Naive thymus-derived CD8-positive, alpha-beta T cell (primary cell): ENCODE measurements at places on chromosomes 1 and 21.

DNA sequence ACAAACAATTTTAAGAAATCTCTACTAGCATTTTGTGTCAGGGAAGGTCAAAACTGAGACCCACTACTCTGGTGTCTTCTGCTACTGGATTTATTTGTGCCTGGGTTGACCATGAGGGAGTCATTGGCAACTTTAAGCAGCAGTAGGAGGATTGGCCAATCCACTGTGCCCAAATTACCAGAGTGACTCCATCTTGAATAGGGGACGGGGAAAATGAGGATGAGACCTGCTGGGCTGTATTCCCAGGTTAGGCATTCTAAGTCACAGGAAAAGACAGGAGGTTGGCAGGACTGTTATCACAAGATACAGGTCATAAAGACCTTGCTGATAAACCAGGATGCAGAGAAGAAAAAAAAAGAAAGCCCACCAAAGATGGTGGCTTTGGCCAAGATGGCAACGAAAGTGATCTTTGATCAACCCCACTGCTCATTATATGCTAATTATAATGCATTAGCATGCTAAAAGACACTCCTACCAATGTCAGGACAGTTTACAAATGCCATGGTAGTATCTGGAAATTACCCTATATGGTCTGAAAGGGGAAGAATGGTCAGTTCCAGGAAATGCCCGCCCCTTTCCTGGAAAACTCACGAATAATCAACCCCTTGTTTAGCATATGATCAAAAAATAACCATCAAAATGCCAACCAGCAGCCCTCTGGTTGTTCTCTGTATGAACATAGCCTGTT, 200.9 kb downstream of the LTN1 start:
- DNase-seq: no peak

DNA sequence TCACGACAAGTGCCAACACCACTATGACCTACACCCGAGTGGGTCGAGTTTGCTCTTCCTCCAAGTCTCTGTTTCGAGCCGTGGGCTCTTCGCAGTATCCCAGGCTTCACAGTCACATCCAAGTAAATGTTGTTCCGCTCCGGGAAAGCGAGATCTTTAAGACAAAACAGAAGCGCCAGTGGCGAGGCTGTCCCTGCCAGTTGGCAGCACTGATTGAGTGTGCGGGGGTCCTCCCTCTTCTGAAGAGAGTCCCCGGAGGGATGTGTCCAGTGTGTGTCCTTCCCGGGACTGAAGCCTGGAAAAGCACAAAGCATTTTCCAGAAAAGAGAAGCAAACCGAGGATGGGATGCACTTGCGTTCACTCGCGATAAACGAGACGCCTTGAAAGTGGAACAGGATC, 158.9 kb downstream of the PRDM16 start:
- no peak for DNase-seq

GRCh38 chr21:15060543-15061175, 4.1 kb downstream of the NRIP1 start:
- DNase-seq: no peak

GRCh38 chr1:39720094-39720999, 18.3 kb upstream of the PPIE start:
- DNase-seq: peak; percentile 75

GRCh38 chr1:69269491-69269890, 298.2 kb upstream of the LRRC7 start:
- DNase-seq: no peak

GRCh38 chr1:110309767-110310166, 29.4 kb upstream of the RBM15 start:
- DNase-seq: no peak

GRCh38 chr1:204503122-204503912, 8.7 kb upstream of the PIK3C2B start:
- DNase-seq: peak; percentile 80

GRCh38 chr1:232477728-232478127, 152.2 kb downstream of the SIPA1L2 start:
- DNase-seq: no peak

- DNase-seq: no peak
These were observed 144.9 kb upstream of the SOD1 start for GRCh38 chr21:31514598-31514997.

- no peak for DNase-seq
These were observed 79.1 kb downstream of the CACNA1E start for GRCh38 chr1:181562395-181562794.

- no peak for DNase-seq
These were observed 202.6 kb downstream of the PDE4B start for GRCh38 chr1:65995336-65995735.

DNA sequence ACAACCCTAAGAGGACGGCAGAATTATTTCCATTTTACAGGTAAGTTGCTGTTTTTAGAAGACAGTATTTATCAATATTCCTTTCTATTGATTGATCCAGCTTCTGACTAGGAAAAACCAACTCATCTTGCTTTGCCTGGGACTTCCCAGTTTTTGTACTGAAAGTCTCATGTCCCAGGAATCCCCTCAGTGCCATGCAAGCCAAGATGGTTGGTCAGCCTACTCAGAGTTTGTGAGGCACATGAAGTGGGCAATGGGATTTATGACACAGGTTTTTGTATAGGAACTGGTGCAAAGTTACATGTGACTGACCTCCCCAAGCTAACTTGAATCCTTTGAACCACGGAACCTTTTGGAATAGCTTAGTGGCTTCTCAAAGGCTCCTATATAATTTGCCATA, 45.5 kb downstream of the GNG12 start:
- no peak for DNase-seq

DNA sequence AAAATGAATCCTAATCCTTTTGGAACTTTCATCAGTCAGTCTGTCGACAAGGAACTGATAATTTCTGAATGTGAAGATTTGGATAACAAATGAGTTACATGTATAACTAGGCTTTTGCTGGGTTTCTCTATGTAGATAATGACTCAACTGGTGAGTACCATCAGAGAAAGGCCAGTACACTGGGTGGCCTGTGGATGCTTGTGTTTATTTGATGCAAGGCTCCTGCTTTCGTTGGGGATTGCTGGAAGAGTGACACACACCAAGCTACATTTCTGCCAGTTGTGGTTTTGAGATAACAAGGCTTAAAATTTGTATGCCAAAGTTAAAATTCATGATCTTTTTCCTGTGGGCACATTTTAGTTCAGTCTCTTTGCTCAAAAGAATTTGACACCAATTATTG, 115.7 kb upstream of the UBE2U start:
- no peak for DNase-seq

DNA sequence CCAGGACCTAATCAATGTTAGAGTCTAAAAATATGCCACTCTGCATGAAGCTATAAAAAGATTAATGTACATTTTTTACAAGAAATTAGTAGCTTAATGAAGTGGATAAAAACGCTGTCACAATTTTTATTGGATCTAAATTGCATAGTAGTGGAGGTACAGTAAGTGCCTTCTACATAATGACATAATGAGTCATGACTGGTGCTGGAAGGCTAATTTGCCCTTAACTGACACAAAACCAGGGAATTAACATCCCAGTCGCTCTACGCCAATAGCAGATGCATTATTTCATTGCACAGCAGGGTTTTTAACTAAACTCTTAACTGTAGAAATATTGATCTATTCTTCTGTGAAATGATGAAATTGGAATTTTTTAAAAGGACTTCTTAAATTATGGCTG, 33.3 kb downstream of the RRAGC start:
- no peak for DNase-seq

DNA sequence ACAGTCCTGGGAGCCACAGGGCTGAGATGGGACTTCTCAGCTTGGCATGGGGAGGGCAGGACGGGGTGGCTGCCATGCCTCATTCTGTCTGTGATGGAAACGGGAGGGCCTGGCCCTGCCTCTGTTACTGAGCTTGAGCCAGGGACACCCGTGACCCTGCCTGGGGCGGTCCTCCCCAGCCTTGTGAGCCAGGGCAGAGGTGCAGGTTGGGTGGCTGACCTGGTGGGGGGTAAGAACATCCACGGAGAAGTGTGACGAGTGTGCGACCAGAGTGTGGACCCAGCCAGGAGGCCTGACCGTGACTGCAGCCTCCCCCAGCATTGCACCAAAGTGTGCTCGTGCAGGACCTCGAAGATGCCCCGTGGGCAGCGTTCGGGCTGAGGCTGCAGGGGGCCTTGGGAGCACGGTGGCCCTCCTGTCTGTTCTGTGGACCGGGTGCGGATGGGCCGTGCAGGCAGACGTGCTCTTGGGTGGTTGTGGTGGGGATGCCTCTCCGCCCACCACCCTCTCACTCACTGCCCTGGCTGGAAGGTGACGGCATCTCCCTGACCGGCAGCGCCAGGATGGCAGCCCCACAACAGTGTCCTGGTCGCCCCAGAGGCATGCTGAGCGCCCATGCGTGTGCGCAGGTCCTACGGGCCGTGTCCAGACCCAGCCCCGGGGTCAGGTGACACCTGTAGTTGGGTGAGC, 45.4 kb downstream of the SKI start:
- no peak for DNase-seq

GRCh38 chr1:92989936-92990583, 28.8 kb upstream of the DIPK1A start:
- DNase-seq: no peak

DNA sequence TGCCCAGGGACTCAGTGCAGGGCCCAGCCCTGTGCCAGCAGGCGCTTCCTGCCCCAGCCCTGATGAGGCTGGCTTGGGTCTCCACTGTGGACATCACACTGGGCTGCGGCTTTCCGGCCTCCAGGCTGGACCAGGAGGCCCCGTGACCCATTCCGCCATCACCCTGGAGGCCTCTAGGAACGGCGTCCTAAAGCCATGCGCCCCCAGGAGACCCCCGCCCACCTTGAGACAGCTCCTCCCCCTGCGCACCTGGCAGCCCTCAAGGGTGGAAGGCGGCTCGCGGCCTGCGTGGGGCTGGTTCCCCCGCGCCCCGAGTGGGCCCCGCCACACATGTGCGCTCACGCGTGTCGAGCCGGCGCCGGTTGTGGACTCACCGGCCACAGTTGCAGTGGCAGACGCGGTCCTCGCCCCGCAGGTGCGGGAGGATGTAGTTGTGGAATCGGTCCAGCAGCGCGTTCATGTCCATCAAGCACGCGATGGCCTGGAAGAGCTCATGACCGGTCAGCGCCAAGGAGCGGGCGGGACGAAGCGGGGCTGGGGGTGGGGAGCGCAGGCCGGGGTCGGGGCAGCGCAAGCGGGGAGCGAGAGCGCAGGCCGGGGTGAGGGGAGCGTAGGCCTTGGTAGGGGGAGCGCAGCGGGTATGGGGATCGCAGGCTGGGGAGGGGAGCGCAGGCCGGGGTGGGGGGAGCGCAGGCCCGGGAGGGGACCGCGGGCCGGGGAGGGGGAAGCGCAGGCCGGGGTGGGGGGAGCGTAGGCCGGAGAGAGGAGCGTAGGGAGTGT, 924 bp downstream of the TMEM240 start:
- no peak for DNase-seq

DNA sequence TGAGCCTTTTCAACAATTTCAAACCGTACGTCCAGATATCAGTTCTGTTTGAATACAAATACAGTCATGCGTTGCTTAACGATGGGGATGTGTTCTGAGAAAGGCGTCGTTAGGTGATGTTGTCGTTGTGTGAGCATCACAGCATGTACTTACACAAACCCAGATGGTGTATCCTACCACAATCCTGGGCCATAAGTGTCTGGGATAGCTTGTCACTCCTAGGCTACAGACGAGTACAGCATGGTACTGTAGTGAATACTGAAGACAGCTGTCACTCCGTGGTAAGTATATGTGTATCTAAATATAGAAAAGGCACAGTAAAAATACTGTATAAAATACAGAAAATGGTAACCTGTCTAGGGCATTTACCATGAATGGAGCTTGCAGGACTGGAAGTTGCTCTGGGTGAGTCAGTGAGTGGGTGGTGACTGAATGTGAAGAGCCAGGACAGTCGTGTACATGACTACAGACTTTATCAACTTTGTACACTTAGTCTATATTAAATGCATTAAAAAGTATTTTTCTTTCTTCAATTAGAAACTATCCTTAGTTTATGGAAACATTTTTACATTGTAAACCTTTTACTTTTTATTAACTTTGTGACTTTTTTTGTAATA, 10.5 kb upstream of the OR2W3 start:
- DNase-seq: no peak

DNA sequence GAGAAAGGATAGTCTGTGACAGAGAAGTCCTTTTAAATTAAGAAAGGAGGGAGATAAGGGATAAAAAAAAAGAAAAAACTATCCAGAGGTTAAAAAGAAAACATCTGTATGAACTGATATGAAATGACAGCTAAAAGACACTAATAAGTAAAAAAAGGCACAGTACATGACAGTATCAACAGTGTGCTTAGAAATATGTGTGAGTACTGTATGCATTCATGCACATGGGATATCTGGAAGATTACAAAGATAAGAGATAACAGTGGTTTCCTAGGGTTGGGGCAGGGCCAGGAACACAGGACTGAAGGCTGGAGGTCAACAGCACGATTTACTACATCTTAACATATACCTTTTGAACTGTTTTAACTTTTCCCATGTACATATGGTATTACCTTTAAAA, 13.3 kb downstream of the PTP4A2 start:
- no peak for DNase-seq

GRCh38 chr1:93878501-93878888, 511 bp downstream of the DNTTIP2 start:
- DNase-seq: no peak

DNA sequence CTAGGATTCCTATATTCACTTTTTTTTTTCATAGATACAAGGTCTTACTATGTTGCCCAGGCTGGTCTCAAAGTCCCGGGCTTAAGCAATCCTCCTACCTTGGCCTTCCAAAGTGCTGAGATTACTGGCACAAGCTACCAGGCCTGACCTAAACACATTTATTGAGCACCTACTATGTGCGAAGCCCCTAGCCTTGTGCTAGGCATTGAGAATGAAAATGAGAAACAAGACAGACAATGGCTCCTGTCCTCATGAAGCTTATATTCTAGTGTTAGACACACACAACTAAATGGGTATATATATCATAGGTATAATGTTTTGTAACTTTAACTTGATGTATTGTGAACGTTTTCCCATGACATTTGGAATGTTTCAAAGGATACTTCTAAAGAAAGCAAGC, 11.5 kb downstream of the TMEM50A start:
- no peak for DNase-seq

- DNase-seq: no peak
These were observed 35.2 kb upstream of the PIGV start for GRCh38 chr1:26752519-26752918.

- DNase-seq: no peak
These were observed 49.7 kb upstream of the NHLH2 start for GRCh38 chr1:115890580-115890979.

- no peak for DNase-seq
These were observed 361.7 kb upstream of the SGIP1 start for GRCh38 chr1:66172272-66172671.

GRCh38 chr1:9722378-9722749, 70.8 kb downstream of the PIK3CD start:
- peak; percentile 57 for DNase-seq

GRCh38 chr21:45593162-45594022, 50.1 kb upstream of the PCBP3 start:
- DNase-seq: no peak

DNA sequence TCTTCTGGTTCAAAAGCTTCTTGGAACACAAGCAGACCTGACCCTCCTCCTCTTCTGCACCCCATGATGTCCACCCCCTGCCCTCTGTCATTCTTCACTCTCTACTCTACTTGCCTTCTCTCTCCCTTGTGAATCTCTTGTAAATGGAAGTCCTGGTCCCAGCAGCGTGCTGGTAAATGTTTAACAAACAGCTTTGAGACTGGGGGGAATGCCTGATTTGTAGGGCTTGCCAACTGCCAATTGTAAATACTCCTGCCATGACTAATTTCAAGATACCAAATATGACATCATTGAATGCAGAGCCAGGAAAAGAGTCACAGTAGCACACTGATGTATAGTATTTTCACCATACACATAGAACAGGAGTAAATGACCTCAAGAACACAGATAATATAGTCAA, 40.9 kb upstream of the LRRN2 start:
- DNase-seq: no peak
